ENCODE measurements at places on chromosomes 16 and 17. TPM values are rescaled to one million over a fixed set of nuclear protein-coding genes. Genes with fewer than 3 reads are reported as not detected.

DNA sequence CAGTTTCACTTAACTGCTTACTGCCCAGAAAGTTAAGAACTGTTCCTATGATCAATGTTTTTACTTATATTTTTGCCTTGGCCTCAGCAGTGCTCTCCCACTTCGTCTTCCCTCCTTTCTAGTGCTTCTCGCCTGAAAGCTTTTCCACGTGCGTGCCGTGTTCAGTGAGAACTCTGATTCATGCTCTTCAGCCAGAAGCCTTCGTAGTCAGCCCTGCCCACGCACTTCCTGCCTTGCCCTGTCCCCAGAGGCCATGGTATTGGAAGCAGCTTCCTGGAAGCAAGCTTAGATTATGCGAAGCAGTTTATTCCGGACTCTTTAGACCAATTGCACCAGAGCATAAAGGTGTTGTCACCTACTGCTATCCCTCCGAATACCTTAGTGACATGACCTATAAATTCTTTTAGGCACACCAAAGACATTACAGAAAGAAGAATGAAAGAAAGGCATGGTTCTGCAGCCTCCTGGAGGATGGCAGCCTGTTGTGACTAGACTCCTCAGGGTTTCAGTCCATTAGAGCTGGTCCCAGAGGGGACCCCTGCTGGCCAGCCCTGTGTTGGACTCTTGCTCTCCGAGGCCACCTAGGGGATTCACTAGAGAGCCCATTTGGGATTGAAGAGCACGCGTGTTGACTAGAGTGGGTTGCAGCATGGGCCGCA, 105.2 kb downstream of the RPTOR start:
- peak; percentile 87 for DNase-seq

DNA sequence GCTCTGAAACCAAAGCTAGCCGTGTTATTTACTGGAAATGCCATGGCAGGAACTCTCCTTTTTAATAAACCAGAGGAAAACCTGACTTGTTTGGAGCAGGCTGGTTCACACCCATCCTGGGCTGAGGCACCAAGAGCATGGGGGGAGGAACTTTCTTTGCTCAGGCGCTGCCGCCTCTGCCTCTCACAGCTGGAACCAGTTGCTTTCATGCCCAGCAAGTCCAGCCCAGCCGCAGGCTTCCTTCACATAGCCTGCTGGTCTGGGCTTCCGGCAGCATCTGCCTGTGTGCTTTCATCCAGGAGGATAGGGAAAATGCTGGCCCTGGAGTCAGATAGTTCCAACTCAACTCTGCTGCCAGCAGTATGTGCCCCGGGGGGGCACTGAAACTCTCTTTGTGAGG, 88.1 kb upstream of the ASIC2 start:
- no peak for DNase-seq

GRCh38 chr17:413706-414380, 61.2 kb upstream of the RPH3AL start:
- no peak for DNase-seq

GRCh38 chr17:79137015-79137788, 62.6 kb downstream of the ENGASE start:
- no peak for DNase-seq

GRCh38 chr16:86384980-86385379, 125.3 kb upstream of the FOXF1 start:
- DNase-seq, result no peak

GRCh38 chr16:87426423-87427215, 34.5 kb downstream of the MAP1LC3B start:
- DNase-seq, result no peak

The WSCD1 gene
- total RNA-seq, result 2.6 TPM

The METTL23 gene
- total RNA-seq, result 22.0 TPM

The HS3ST6 gene
- total RNA-seq, result not detected

The HOXB13 gene
- not detected for total RNA-seq

The NOL11 gene
- total RNA-seq, result 32.4 TPM
